ENCODE measurements at places on chromosomes 3 and 15. TPM values are rescaled to one million over a fixed set of nuclear protein-coding genes. Genes with fewer than 3 reads are reported as not detected.

DNA sequence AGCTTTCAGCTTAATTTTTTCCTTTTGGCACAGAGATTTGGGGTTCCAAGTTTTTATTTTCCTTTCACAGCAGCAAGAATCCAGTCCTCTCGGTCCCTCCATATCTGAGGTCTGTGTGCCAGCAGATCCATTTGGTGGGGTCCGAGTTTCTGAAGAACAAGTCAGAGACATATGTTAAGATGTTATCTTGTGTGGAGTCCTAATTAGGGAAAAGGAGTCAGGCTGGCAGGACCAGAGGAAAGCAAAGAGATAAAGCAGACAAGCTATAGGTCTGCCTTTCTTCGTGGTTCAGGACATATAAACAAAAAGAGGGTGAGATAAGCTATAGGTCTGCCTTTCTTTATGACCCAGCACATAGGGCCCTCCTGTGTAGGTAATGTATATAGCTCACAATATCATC, 54.9 kb downstream of the TMED3 start:
- H3K27me3 ChIP-seq = no peaks in the 10 kb centered on the region
- no peak for DNase-seq
- H3K36me3 ChIP-seq = no peaks in the 10 kb centered on the region
- no peak overlapping the region for H3K4me3 ChIP-seq
- H3K4me1 ChIP-seq = no peaks in the 10 kb centered on the region

DNA sequence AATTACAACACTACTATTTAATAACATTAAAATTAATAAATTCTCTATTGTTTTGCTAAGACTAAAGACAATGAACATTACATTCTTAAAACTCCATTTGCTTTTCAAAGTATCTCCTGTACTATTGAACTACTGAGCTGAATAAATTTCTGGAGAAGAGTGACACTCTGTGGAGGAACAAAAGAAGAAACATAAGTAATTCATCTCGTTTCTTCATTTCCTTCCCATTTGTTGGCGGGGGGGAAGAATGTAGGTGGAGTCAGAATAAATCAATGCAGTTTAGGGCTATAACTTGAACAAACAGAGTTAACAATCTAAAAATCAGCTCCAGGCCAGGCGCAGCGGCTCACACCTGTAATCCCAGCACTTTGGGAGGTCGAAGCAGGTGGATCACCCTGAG, 32.7 kb downstream of the EFHB start:
- DNase-seq = no peak
- no peaks in the 10 kb centered on the region for H3K36me3 ChIP-seq
- H3K27ac ChIP-seq = no peak overlapping the region
- H3K27me3 ChIP-seq = no peaks in the 10 kb centered on the region
- no peaks in the 10 kb centered on the region for H3K4me1 ChIP-seq
- no peak overlapping the region for H3K4me3 ChIP-seq

GRCh38 chr3:50592568-50592967, 19.0 kb downstream of the CISH start:
- no peaks in the 10 kb centered on the region for H3K27me3 ChIP-seq
- no peak overlapping the region for H3K4me3 ChIP-seq
- H3K27ac ChIP-seq = no peak overlapping the region
- no peak for DNase-seq
- H3K4me1 ChIP-seq = peaks cover 10% of the 10 kb centered on the region

DNA sequence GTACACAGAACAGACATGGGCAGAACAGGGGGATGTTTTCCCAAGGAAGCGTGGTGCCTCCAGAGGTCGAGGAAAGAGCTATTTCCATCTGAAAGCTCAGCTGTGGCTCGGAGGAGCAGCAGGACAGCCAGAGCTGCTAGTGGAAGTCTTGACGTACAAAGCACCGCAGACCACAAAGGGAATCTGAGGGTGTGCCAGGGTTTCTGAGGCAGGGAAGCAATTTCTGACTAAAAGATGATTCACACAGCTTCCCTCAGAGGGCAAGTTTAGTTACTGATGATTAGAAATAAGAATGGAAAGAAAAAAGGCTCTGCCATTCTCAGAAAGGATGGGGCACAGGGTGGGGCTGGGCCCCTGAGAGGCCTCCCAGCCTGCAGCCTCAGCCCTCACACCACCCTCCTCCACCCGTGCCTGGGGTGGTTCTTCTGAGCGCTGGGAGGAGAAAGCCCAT, 45.8 kb upstream of the SEC13 start:
- H3K36me3 ChIP-seq = no peaks in the 10 kb centered on the region
- DNase-seq = no peak
- H3K27ac ChIP-seq = no peak overlapping the region
- H3K27me3 ChIP-seq = no peaks in the 10 kb centered on the region
- no peaks in the 10 kb centered on the region for H3K4me1 ChIP-seq

GRCh38 chr3:20015525-20015924, 3.5 kb upstream of the PP2D1 start:
- no peak overlapping the region for H3K4me3 ChIP-seq
- no peak for DNase-seq
- no peak overlapping the region for H3K27ac ChIP-seq
- no peaks in the 10 kb centered on the region for H3K4me1 ChIP-seq
- H3K36me3 ChIP-seq = no peaks in the 10 kb centered on the region

GRCh38 chr15:69880571-69881301, 217.0 kb downstream of the TLE3 start:
- no peak overlapping the region for H3K4me3 ChIP-seq
- H3K27me3 ChIP-seq = no peaks in the 10 kb centered on the region
- no peak for DNase-seq
- no peak overlapping the region for H3K27ac ChIP-seq
- no peaks in the 10 kb centered on the region for H3K36me3 ChIP-seq
- peaks cover 2% of the 10 kb centered on the region for H3K4me1 ChIP-seq

DNA sequence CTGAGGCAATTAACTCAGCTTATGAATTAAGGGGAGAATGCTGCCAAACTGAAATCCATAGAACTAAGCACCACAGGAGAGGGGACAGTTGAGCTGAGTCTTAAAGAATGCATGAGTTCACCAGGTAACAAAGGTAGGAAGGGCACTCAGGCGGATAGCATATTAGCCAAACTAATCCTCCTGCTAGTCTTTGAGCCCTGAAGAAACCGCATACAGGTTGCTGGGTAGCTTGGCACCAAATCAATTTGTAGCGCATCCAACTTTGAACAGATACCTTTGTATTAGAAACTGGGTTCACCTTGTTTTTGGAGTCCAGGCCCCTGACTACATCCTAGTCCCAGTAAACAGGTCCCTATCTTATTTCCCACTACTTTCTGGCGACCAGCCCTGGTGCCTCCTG, 93.7 kb downstream of the FRMD4B start:
- H3K4me1 ChIP-seq = peaks cover 2% of the 10 kb centered on the region
- no peaks in the 10 kb centered on the region for H3K27me3 ChIP-seq
- H3K36me3 ChIP-seq = no peaks in the 10 kb centered on the region
- no peak for DNase-seq
- no peak overlapping the region for H3K27ac ChIP-seq

DNA sequence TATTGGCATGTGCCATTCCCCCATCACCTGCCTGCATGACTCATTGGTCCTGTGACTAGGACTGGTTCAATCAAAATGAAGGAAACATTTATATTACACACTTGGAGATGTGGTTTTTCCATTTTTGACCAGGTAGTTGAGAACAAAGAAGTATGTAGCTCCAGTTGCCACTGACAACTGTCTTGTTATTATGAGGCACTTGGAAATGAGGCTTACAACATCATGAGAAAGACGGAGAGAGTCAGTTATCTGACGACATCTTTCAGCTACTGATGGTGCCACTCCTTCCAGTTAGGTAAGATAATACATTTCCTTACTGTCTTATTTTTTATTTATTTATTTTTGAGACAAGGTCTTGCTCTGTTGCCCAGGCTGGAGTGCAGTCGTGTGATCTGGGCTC, 21.8 kb upstream of the PROK2 start:
- no peak overlapping the region for H3K4me3 ChIP-seq
- H3K27me3 ChIP-seq = no peaks in the 10 kb centered on the region

DNA sequence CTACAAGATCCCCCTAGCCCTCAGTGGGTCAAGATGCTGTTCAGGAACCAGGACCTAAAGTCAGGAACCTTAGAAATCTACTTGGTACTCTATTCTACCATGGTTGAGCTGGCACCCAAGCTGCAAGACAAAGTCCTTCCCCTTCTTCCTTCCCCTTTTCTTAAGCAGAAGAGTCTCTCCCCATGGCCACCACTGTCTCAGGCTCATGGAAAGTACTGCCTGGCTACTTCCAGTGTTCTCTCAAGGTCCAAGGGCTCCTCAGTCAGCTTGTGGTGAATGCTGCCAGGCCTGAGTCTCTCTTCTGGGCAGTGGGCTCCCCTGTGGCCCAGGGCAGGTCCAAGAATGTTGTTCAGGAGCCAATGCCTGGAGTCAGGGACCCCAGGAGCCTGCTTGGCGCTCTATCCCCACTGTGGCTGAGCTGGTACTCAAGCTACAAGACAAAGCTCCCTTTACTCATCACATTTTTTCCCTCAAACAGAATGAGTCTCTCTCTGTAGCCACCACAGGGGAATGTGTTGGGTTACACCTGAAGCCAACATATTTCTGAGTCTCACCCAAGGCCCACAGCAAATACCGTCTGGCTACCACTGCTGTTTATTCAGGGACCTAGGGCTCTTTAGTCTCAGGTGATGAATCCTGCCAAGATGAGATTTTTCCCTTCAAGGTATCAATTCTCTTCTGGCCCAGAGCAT, 18.1 kb upstream of the SLC27A2 start:
- no peaks in the 10 kb centered on the region for H3K4me1 ChIP-seq
- no peak overlapping the region for H3K27ac ChIP-seq
- H3K36me3 ChIP-seq = no peaks in the 10 kb centered on the region
- H3K4me3 ChIP-seq = no peak overlapping the region

- H3K27me3 ChIP-seq = no peaks in the 10 kb centered on the region
- H3K27ac ChIP-seq = no peak overlapping the region
- H3K4me1 ChIP-seq = no peaks in the 10 kb centered on the region
- no peak overlapping the region for H3K4me3 ChIP-seq
- H3K36me3 ChIP-seq = no peaks in the 10 kb centered on the region
These were observed 394.1 kb upstream of the TBL1XR1 start for GRCh38 chr3:177591379-177591778.

- no peak overlapping the region for H3K4me3 ChIP-seq
- peaks cover 2% of the 10 kb centered on the region for H3K4me1 ChIP-seq
- no peaks in the 10 kb centered on the region for H3K27me3 ChIP-seq
These were observed 4.9 kb upstream of the TBC1D5 start for GRCh38 chr3:17747174-17747889.

The MRPS22 gene
- total RNA-seq = 37.7 TPM

The ITIH4 gene
- 8.7 TPM for total RNA-seq

The POLQ gene
- 0.41 TPM for total RNA-seq
